Stomach (tissue), 19 donors: ENCODE measurements at places on chromosomes 5 and 9.
A peak's percentile ranks its signal among the peaks of the same experiment; 100 is the strongest.

- DNase-seq = peak; percentile 27
These were observed 412.2 kb upstream of the CDH9 start for GRCh38 chr5:27450607-27451006.

- DNase-seq = no peak
These were observed 30.6 kb upstream of the TRIM32 start for GRCh38 chr9:116656501-116656971.

GRCh38 chr9:88011005-88011766 lies 36.9 kb upstream of the CDK20 start:
- DNase-seq = peak; percentile 20

DNA sequence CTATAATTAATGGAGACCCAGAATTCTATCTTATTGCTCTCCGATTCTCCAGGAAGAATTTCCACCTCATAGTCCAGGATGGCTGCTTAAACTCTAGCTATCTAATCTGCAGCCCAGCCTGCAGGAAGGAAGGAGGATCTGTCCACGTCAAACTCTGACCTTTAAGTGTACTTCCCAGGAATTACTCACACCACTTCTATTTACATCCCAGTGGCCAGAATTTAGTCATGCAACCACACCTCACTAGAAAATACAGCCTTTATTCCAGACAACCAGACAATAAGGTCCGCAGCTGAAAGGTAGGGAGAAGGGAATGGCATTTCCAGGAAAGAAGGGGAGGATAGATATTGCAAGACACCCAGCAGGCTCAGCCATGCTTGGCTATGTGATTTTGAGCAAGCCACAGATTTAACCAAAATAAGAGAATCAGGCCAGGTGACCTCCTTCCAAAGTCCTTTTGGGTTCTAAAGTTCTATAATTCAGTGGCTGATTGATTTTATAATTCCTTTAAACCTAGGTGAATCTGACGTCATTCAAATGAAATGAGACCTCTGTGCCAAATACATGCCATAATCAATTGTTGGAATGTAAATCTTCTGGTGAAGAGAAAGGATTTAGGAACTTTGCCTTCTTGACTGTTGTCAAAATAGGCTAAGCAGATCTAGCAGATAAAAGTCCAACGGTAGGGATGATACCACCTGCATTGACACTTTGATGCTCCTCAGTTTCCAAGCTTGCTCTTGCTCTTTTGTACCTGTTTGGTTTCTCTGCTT lies 3.7 kb upstream of the DENND1A start:
- DNase-seq = no peak

GRCh38 chr9:37197158-37198038 lies 77.0 kb downstream of the ZCCHC7 start:
- peak; percentile 35 for DNase-seq

DNA sequence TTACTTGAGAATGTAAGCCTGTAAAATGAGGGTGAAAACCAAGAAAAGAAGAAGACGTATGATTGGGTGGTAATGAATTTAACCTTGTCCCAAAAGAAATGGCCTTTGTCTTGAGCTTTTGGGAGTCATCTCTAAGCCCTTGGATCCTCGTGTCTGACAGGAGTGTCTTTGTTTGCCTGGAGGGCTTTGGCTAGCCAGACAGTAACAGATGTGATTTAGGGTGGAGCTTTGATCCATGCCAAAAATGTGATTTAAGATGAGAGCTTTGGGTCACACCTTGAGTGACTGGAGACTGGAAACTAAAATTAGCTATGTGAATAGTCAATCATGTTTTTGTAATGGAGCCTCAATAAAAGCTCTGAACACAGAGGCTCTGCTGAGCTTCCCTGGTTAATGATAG lies 25.9 kb upstream of the ZFAND5 start:
- DNase-seq = no peak

- DNase-seq = no peak
These were observed 269.0 kb downstream of the ZSWIM6 start for GRCh38 chr5:61600945-61601511.

GRCh38 chr5:52665559-52665958 lies 122.2 kb upstream of the ITGA1 start:
- no peak for DNase-seq

DNA sequence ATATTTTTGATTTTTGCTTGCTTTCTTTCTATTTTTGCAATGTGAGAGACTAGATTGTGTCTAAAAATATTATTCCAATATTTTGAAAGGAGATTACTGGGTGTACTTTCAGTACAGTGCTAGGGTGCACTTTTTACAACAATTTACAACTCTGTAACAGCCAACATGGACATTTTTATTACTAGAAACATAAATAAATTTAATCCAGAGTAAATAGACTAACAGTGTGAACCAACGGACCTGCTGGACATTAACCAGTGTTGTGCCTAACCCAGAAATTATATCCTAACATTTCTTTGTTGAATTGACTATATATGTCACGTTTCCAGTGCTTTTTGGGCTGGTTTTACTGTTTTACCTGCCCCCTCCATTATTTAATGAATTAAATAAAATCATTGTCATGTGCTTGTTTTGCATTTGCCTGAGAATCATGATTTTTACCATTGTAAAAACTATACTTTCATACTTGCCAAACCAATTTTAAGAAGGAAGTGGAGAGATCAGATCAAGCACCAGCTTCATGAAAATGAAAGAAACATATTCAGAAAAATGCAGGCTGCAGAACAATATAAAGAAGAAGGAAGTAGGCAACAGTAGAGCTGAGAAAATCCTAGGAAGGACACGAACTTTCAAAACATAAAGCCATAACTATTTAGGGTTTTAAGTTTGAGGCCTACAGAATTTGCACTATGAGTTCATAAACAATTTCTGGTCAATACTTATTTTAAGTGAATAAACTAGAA lies 400.8 kb upstream of the PIK3R1 start:
- no peak for DNase-seq

GRCh38 chr5:132072528-132072927 lies 1.1 kb upstream of the CSF2 start:
- DNase-seq = peak; percentile 69

- no peak for DNase-seq
These were observed 168.8 kb upstream of the PPP1R2B start for GRCh38 chr5:156681265-156681664.

- no peak for DNase-seq
These were observed 47.8 kb upstream of the SNX2 start for GRCh38 chr5:122727112-122727541.

DNA sequence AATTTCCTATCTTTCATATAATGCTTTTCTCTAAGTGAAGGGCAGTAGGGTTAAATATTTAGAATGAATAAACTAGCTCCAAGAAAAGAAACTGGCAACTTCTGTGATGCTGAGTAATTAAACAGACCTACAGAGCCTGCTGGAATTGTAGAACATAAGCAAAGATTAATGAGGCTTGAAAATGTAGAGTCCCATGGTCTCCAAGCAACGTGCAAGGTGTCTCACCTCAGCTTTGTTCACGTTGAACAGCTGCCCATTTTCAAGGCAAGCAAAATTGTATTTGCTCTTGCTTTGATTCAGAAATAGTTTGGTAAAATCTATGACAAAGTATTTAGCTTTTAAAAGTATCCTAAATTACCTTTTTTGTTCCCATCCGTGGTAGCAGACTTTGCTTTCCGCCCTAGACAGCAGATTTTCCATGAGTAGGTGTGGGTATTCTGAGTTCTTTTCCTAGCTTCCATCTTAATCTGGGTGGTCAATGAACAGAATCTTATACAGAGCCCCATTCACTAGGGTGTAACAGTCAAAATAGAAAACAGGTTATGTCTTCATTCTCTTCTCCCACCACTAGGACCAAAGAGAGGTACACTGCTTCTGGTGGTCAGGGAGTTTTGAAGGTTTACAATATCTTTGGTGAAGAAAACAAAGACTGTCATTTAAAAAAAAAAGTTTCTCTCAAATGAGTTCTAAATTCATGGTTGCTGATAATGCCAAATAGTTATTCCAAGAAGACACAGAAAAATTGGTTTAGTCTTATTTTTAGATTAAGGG lies 52.1 kb upstream of the TYRP1 start:
- DNase-seq = no peak

DNA sequence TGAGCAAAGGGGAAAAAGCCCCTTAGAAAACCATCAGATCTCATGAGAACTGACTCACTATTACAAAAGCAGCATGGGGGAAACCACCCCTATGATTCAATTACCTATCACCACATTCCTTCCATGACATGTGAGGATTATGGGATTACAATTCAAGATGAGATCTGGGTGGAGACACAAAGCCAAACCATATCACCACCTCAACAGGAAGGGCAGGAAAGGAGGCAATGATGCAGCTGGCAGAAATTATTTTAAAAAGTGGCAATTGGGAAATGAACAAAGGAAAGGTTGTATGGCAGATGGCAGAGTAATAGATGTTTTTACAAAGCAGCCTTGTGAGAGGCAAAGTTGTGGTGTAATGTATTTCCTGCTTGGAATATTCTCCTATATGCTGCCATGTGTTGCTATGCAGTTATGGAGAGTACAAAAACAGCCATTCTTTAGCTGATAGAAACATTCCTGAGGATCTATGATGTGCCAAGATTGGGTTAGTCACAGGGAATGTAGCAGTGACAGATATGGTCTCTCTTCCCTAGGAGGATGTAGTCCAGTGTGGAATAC lies 138.8 kb downstream of the SMC2 start:
- DNase-seq = no peak

DNA sequence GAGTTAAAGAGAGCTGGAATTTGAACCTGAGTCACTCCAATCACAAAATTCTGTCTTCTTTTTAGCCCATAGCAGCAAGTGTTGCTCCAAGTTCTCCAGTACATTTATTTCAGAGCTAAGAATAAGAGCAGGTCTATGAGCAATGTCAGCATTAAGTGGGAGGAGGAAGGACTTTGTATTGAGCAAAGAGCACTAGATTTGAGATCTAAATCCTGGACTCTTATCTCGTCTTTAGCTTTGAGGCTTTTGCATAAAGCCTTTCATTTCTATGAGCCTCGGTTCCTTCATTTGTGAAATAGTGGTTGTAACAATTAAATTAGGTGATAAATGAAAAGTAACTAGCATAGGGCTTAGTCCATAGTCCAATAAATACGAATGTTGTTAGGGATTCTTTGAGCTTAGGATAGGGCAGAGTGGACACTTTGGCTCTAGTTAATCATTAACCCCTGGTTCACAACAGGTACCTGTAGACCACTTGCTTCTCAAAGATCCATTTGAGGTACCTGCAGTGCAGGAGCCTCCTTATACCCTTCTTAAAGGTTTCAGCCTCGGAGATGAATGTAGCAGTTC lies 464.1 kb upstream of the KLF4 start:
- no peak for DNase-seq

- DNase-seq = no peak
These were observed 34.1 kb upstream of the IQGAP2 start for GRCh38 chr5:76368941-76369340.

DNA sequence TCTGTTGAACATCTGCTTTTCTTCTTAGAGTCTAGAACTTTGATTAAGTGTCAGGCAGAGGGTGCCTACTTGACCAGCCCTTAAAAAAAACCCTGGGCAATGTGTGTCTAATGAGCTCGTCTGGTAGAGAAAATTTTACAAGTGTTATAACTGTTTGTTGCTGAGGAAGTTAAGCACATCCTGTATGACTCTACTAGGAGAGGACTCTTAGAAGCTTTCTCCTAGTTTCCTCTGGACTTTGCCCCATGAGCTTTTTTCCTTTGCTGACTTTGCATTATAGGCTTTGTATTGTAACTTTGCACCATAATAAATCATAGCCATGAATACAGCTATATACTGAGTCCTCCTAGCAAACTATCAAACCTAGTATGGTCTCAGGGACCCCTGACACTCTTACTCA lies 39.4 kb downstream of the GNG10 start:
- DNase-seq = no peak

GRCh38 chr9:90996154-90997065 lies 194.8 kb downstream of the SYK start:
- no peak for DNase-seq

- no peak for DNase-seq
These were observed 180.0 kb downstream of the SPATA31D1 start for GRCh38 chr9:82168585-82168984.

DNA sequence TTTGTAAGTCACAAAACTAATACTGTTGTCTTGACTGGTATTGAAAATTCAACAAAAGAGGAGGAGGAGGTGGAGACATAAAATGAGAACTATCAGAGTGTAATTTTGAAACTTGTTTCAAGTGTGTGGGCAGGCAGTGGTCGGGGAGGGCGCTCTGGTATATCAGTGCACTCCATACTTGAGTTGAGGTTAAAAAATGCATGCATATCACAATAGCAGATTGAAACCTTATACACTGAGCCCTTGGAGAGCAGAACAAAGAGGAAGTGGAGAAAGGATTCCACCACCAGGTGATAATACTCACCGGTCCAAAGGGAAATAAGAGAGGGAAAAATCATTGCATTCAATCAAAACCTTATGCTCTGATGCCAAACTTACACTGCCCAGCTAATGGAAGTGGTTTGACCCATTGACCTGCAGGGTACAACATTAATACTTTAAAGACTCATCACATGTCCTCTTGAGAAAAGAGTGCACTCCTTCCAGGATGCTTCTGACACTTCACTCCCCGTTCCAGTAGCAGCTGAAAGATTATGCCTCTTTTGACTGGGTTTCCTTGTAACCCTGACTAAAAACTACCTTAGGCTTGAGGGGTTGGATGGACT lies 79.5 kb upstream of the FAM169A start:
- DNase-seq = no peak

DNA sequence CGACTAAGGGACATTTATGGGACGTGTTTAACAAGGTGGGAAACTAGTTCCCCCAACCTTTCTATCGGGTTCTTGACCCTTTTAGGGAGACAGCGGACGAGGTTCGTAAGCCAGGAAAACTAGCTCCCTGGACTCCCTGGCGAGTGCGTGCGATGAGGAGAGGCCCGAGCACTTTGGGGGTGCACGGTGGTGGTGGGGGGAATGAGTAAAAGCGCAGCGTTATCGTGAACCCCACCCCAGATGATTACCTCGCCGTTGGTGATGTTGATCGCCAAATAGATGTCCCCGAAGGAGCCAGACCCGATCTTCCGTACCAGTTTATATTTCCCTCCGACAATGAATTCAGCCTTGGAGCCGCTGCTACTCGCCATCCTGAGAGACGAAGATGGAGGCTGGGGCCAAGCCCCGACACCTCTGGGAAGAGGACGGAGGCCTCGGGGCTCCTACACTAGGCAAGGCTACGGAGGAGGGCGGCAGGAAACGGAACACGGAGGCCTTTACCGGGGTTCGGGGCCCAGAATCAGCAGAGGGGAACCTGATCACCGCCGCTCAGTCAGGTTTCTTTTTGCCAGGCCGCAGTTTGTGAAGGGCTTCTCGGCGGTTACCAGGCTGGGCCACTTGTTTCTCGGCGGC lies 529 bp downstream of the CSNK1A1 start:
- no peak for DNase-seq

- no peak for DNase-seq
These were observed 620.2 kb downstream of the ACTL7B start for GRCh38 chr9:108235609-108236008.
